ENCODE measurements at places on chromosomes 12 and 14.

DNA sequence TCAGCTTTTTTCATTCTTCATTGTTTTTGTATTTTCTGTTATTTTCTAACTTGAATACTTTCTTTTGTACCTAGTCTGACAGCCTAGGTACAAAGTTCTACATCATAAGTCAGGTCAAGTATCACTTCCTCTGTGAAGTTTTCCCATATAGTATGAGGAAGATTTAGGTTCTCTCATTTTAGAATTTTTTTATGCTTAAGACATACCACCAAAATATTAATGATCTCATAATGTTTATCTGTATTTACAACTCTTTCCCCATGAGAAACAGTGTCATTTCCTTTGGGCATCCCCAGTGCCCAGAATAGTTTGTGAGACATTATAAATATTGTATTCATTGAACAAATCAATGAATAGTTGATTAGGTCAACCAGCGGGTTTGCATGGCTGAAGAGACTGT lies 3.1 kb upstream of the ATF7IP start:
- no peak for DNase-seq

- no peak for DNase-seq
Observed at GRCh38 chr14:20477211-20477876, 8.1 kb downstream of the PNP start.

DNA sequence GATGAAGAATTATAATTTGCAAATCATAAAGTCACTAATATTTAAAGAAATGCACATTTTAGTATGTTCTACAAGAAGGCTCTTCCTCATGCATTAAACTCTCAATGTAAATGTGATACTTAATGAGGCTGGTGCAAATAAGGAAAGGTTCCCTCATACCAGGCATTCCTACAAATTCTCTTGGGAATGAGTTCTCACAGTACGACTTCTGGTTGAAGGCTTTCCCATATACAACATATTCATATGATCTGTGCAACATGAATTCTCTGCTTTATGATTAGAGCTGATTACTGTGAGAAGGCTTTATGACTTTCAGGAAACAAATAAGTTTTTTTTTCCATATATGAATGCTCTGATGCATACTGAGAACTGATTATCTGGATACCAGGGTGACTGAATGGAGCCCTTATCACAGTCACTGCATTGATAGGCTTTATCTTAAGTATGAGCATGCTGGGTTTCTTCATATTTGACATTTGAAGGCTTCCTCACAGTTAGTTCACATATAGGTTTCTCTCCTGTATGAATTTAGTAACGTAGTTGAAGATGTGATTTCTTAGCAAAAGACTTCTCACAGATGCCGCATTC lies 293.9 kb downstream of the RAD51B start:
- DNase-seq, result no peak

- no peak for DNase-seq
Observed at GRCh38 chr12:119842380-119842779, 34.7 kb downstream of the CIT start.

GRCh38 chr12:121441555-121441954 lies 41.6 kb downstream of the RNF34 start:
- DNase-seq, result no peak

- peak; percentile 73 for DNase-seq
Observed at GRCh38 chr12:52741375-52742195, 35.6 kb downstream of the KRT76 start.

DNA sequence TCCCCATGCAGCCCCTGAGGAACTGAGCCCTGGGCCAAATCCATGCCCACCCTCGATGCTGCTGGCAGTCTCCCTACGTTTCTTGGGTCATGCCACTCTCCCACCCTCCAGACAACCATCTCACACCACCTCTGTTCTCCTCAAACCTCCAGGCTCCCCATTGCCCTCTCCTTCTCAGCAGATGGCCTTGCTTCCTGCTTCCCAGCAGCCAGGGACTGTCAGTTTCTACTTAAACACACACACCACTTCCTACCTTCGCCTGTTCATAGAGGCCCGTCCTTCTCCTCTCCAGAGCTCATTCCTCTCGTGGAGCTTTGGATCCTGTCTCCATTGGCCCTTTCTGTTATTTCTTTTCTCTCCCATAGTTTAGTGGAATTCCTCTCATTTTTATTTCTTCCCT lies 27.1 kb downstream of the ZNF664 start:
- DNase-seq, result no peak
